ENCODE measurements at places on chromosomes 12 and 14.

GRCh38 chr14:90447720-90448497 is 51.1 kb downstream of the CALM1 start:
- DNase-seq: no peak

DNA sequence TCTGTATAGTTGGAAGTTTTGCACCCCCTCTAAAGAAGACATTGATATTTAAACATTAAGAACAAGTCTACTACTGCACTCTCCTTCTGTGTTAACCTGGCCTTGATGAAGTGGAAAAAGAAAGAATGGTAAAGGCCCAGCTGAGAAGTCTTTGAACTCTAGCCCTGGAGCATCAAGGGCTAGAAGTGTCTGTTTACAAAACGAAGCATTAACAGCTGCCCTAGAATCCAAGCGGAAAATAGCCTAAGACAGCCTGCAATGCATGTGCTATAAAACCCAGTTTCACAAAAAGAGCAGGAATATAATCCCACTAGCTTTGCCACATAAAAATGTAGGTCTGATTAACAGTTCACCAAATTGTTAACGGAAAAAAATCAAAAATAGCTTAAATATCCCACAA is 60.5 kb downstream of the NUMB start:
- DNase-seq: no peak

DNA sequence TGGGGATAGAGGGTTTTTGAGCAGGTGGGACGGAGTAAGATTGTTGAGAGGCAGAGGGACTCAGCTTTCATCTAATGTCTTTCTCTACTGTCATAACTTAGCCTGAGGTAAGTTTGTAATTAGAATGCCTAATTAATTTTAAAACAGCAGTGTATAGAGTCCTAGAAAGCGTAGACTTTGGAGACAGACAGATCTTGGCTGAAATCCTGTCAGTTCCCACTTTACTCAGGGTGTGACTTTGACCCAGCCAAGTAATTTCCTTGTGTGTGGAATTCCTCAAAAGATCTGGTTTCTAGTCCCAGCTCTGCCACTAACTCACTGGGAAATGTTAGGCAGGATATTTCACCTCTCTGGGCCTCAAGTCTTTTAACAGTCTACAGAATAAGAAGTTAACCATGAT is 74.3 kb downstream of the SLC25A21 start:
- no peak for DNase-seq

DNA sequence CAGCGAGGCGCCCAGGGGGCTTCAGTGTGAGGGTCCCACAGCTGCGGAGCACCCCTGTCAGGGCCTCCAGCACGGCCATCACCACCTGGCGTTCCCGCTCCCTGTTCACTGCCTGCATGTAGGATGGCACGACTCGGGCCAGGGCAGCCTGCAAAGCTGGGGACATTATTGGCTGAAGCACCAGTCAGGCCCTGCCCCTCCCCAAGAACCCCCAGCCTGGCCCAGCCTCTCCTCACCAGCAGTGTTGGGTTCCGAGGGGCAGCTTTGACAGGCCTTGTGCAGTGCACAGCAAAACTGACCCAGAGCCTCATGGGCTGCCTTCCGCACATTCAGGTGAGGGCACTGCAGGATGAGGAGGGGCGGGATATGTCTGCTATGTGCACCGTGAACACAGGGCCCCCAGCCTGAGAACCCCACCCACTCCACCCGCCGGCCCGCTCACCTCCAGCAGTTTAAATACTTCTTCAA is 5.6 kb downstream of the IPO4 start:
- DNase-seq: no peak

GRCh38 chr14:37903343-37904191 is 304.1 kb upstream of the SSTR1 start:
- DNase-seq: no peak

DNA sequence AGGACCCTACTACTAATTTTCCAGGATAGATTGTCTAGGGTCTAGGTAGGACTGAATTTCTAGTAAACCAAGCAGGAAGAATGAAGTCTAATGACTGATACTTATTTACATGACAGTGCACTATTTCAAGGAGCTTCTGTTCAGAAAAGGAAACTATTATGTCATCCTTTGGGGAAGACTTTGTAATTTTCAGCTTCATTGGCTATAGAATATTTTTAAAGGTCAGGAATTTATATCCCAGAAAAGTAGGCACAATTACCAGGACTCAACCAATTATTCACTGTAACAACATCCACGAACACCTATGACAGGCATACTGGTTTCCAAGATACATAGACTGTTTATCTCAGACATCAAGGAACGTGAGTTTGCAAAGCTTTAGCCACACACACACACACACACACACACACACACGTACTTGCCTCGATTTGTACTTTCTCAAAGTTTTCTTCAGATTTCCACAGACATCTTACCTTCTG is 23.2 kb downstream of the OR6S1 start:
- no peak for DNase-seq

DNA sequence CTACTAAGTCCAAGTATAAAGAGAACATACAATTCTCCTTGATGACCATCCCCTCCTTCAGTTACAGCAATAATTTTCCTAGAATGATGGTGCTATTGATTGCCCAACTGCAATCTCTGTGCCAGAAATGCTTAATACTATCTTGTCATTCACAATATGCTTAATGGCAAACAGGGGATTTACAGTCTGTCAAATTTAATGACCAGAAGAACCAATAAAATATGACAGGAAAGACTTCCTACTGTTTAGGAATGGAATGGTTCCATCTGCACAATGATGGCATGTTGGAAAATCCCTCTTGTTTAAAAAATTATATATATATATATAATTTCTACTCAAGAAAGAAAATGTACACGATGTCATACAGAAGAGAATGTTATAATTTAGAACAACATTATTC is 623.2 kb downstream of the CCER1 start:
- no peak for DNase-seq

- DNase-seq: no peak
These were observed 24.3 kb downstream of the GPRC5A start for GRCh38 chr12:12915656-12916055.

DNA sequence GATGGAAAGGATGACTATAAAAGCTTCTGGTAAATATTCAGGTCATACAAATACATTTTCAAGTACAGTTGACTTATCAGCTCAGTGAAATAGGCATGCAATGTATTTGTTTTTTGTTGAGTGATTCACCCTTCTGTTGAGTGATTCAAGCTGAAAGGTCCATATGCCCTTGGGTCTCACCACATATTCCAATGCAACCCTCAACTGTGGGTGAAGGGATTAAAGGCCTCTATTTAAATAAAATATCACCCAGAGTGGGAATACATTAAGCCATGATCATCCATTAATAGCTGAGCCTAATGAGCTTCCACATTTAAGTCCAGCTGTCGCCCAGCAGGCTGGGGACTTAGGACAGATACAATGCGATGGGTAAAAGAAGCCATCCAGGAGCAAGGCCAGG is 120.2 kb downstream of the CRACR2A start:
- DNase-seq: no peak

- no peak for DNase-seq
These were observed 15.5 kb downstream of the LEMD3 start for GRCh38 chr12:65184858-65185229.

DNA sequence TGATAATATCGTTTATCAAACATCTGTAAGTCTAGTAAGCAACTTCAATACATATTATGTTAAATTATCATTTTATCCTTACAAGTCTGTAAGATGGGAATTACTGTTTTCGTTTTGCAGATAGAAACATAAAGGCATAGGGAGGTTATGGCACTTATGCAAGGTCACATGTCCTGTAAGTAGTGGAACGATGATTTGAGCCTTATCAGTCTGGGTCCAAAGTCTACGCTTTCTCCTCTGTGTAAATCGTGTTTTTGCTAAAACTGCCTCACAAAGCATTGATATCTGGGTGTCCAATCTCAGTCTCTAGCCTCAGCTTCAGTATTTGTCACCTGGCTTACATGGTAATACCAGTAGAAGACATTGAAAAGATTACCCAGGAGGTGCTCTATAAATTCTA is 174.9 kb upstream of the RASSF8 start:
- no peak for DNase-seq

- no peak for DNase-seq
These were observed 117.9 kb downstream of the DPF3 start for GRCh38 chr14:72775923-72776554.

GRCh38 chr12:69739287-69740191 is 879 bp downstream of the RAB3IP start:
- peak; percentile 35 for DNase-seq

DNA sequence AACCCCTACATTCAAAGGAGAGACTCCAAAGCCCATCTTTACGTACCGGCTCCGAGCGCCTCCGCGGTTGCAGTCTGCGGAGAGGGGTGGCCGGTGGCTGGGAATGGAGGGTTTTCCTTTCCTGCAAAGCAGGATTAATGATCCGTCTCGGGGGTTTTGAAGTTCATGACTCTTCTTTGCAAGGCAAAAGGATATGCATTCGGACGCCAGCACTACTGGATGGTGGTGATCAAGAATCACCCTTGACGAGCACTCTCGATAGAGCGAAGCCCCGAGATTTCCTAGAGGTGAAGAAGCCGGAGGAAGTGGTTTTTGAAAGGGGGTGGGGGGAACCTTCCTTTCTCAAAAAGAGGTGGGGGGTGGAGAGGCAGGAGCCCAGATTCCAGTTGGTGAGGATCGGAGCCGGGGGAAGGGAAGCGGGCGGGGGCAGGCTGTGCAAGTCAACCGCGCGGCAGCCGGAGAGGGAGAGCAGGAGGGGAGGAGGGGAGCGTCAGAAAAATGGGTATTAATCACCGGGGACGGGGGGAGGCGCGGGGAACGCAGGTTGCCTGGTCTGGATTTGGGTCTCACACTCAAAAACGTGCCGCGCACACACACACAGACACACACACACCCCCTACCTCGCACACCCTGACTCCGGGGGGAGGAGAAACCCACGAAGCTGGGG is at the start of gene GRIN2B:
TSS of gene GRIN2B (minus strand) at position 307 of the 667 bp plus-strand sequence. CDS start 115,394 bp downstream, outside the sequence.
- DNase-seq: no peak

- DNase-seq: peak; percentile 74
These were observed 26.1 kb upstream of the UBC start for GRCh38 chr12:124940393-124941169.

- no peak for DNase-seq
These were observed 117.3 kb downstream of the SLC2A13 start for GRCh38 chr12:39988574-39988973.

GRCh38 chr14:73393375-73393774 is 65.0 kb downstream of the NUMB start:
- no peak for DNase-seq

- DNase-seq: no peak
These were observed 2.0 kb downstream of the B4GALNT1 start for GRCh38 chr12:57630891-57631433.

DNA sequence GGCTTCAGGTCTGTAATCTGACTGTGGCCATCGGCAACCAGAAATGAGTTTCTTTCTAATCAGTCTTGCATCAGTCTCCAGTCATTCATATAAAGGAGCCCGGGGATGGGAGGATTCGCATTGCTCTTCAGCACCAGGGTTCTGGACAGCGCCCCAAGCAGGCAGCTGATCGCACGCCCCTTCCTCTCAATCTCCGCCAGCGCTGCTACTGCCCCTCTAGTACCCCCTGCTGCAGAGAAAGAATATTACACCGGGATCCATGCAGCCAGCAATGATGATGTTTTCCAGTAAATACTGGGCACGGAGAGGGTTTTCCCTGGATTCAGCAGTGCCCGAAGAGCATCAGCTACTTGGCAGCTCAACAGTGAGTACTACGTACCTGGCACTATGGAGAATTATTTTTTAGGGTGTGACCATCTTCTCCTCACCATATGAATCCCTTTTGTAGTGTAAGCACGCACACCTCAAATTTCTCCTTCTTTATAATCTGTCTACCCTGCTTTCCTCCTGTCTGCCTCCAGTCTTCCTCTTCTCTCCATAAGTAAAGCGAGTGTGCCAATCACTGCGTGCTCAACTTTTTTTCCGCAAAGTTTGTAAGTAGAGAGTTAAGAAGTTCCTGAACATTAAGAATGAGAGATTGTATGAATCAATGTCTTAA is at the start of gene TPH2:
TSS of gene TPH2 (plus strand) at position 118 of the 658 bp plus-strand sequence. CDS start at position 260, 142 bp downstream.
- DNase-seq: no peak

All from GM12864 (cell line).